Left forelimb (tissue), 1 donor: ENCODE measurements at places on chromosomes 4 and X.

DNA sequence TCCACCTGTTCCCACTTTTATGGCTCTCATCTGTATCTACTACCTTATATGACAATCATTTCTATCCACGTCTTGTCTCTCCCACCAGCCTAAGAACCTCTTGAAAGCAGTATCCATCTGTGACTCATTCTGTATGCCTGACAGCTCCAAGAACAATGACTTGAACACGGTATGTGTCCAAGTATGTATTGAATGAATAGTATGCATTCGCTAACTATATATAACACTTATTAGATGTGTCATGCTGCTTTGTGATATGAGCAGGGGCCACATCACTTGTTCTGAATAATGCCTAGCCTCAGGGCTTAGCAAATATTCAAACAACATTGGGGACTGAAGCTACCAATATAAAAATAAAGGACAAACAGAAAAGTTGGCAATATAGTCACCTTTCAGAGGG, 4.9 kb downstream of the OPHN1 start:
- no peak for DNase-seq

GRCh38 chr4:65592089-65592488, 78.2 kb downstream of the EPHA5 start:
- DNase-seq, result no peak

DNA sequence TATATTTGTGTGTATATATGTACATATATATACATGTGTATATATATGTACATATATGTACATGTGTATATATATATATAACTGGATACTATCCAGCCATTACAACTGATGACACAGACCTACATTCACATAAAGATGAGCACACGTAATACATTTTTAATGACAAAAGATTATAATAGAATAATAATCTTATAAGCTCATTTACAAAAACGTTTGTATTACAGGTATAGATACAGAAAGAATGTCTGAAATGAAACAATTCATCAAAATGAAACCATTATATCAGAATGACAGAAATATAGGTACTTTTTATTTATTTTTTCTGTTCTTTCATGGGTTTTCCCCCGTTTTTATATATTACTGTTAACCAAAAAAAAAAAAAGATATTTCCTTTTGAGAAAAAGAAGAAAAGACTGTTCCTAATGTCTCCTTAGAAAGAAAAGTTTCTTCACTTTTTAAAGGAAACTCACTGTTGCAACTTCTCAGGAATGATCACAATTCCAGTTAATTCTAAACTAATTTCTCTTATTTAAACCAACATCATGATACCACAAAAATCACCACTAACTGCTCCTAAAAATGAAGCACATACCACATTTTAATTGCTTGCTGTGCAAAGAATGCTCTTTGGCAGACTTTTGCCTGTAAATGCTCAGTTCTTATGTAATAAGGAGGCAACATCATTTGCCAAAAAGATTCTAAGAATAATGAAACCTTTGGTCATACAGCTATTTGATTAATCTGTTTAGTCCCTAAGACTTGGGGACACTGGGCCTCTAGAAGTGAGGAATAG, 18.9 kb downstream of the LEF1 start:
- no peak for DNase-seq

DNA sequence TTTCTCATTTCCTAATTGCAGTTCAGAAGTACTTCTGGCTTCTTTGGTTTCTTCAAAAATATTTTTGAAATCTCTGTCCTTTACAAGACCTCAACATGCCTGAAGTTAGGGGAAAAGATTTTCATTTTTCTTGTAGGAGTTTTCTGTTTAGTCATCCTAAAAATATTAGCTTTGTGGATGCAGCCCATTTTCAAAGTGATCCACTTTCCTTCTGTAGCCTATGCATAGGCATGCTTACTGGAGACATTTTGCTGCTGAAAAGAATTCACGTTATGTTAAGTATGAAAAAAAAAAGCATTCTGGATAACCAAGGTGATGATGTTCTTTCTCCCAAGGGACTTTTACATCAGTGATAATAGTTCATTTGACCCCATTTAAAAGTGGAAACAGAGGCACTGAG, 245.6 kb downstream of the THOC2 start:
- DNase-seq, result no peak

DNA sequence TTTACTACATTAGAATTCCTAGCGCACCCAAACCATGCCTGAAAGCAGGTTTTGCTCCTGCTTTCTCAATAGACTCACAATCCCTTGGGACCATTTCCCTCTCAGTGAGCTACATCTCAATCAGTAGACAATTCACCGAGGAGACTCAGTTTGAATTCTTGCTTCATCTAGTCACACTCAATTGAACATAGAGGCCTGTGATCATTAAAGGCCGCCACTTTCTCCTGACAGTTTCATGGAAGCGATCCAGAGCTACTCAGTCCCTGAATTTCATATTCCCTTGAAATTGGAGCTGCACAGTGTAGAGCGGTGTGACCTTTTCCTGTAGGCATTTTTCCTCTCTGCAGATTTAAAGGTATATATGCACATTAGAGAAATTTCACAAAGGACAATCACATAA, 193.9 kb upstream of the SPOCK3 start:
- DNase-seq, result no peak

- DNase-seq, result no peak
Measured at GRCh38 chr4:69522554-69522953, 26.8 kb upstream of the UGT2B4 start.

DNA sequence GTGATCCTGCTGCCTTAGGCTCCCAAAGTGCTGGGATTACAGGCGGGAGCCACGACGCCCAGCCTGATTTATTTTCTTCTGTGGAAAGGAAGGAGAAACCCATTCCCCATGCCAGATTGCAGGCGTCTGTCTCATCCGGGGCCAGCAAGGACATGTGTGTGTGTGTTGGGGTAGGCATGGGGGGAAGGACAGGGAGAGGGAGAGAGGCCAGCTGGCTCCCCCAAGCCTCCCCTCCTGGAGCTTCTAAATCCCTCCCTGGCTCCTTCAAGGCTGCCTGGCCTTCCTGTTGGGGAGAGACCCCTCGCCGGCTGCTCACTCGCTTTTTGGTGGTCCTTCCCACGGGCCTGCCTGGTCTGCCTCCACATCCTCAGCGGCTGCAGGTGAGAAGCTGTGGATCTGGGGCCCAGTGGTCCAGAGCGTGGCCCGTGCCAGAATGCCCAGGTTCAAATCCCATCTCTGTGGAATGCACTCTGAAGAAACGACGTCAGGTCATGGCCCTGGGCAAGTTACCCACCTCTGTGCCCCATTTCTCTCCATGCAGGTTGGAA, 1.3 kb upstream of the PLXNB3 start:
- peak; percentile 26 for DNase-seq

GRCh38 chr4:28675582-28675981, 1814.9 kb downstream of the STIM2 start:
- DNase-seq, result no peak

GRCh38 chr4:56181140-56181953, 205.9 kb downstream of the AASDH start:
- peak; percentile 69 for DNase-seq

- no peak for DNase-seq
Measured at GRCh38 chr4:143178923-143179322, 5.8 kb upstream of the USP38 start.

GRCh38 chr4:10521424-10521823, 64.2 kb upstream of the ZNF518B start:
- DNase-seq, result no peak

GRCh38 chrX:68831405-68832100, 2.7 kb downstream of the EFNB1 start:
- DNase-seq, result no peak

GRCh38 chrX:107825698-107826237, at the start of gene MID2:
MID2 (plus strand) TSS chrX:107825866; CDS start chrX:107826427, 561 bp downstream.
- peak; percentile 63 for DNase-seq

- DNase-seq, result no peak
Measured at GRCh38 chr4:6926681-6927478, 17.3 kb downstream of the TBC1D14 start.

GRCh38 chr4:164989471-164989870, 12.0 kb upstream of the TRIM61 start:
- DNase-seq, result no peak

- no peak for DNase-seq
Measured at GRCh38 chr4:160142579-160142978, 1039.7 kb downstream of the RAPGEF2 start.

GRCh38 chr4:10100734-10101216, 15.8 kb downstream of the WDR1 start:
- no peak for DNase-seq

- DNase-seq, result no peak
Measured at GRCh38 chr4:92304121-92304520, 355 bp downstream of the GRID2 start.

DNA sequence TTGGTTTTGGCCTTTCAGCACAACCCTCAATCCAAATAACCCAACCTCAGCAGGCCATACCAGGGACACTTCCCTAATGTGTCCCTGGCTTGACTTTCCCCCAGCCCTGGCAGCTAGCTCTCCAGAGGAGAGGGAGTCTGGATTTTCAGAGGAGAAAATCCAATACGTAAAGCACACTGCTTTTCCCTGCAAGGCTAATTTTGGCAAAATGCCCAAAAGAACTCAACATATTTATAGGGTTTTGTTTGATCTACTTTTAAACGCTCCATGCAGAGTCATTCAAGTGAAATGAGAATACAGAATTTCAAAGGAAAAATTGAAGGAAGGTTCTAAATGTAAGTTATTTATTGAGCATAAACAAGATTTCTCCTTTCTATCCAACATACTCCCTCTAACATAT, 167.2 kb downstream of the SH3KBP1 start:
- no peak for DNase-seq

DNA sequence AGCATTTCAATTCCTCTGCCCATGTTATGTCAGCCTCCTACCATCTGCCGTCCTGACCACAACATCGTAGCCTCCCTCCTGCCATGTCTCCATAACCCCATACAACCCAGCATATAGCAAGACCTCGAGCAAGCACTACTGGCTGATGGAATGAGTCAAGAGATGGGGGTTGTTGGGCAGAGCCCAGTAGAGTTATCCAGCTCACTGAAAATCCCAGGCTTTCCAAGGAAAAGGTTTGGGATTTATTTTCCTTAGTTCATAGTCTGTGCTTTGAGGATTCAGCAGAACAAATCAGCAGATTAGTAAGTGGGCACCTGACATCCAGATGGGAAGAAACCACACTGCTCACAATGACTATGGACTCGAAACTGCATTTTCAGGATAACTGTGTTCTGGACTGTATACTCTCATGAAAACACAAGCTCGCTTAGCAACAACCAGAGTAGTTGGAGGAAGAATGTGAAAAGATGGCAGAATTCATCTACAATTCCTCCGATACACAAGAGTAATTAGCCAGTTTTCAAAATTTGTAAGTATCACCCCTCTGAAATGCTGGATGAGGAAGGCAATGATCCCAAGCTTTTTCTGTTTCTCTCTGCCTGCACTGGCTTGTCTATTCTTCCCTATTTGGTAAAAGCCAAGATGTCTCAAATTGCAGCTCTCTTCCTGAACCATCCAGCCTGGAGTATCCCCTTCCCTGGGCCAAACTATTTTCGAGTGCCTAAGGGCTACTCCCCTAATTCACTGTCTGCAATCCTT, 186.2 kb upstream of the TBL1X start:
- DNase-seq, result no peak

DNA sequence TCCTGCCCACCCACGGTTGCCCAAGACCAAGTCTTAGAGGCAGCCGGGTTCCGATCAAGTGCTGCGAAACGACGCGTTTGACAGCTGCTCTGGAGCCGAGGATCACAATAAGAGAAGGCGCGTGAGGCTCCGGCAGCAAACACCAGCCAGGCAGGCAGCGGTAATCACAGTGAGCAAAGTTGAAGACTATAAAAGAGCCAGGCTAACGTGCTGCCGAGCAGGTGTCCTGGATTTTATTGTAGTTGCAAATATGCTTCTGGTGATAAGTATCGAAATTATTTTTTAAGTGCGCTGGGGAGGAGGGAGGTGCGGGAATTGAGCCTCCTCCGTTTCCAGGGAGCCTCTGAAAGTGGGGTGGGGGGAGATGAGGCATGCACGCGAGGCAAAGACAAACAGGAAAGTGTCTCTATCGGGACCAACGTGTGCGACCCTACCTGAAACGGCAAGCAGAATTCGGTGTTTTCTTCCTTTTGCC, 590 bp downstream of the GABRA2 start:
- peak; percentile 68 for DNase-seq

DNA sequence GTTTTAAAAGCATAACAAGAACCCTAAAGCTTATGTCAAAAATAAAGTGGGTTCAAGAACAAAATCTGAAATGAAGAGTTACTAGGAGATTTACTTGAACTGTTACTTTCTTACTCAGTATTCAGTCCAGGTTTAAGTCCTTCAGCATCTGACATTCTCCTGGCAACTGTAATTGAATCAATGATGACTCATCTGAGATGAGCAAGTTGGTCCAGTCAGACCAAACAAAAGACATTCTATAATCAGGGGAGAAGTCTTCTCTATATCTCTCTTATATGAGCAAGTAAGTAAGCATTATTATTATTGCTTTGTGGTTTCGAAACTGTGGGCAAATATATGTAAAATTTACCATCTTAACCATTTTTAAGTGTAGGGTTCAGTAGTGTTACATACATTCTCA, 34.6 kb downstream of the MAP9 start:
- no peak for DNase-seq

- no peak for DNase-seq
Measured at GRCh38 chrX:79336869-79337815, 30.0 kb downstream of the ITM2A start.

- no peak for DNase-seq
Measured at GRCh38 chrX:118221733-118222132, 105.1 kb upstream of the KLHL13 start.
